ENCODE measurements at places on chromosomes 1 and 21. TPM values are rescaled to one million over a fixed set of nuclear protein-coding genes. Genes with fewer than 3 reads are reported as not detected.
A peak's percentile ranks its signal among the peaks of the same experiment; 100 is the strongest.

DNA sequence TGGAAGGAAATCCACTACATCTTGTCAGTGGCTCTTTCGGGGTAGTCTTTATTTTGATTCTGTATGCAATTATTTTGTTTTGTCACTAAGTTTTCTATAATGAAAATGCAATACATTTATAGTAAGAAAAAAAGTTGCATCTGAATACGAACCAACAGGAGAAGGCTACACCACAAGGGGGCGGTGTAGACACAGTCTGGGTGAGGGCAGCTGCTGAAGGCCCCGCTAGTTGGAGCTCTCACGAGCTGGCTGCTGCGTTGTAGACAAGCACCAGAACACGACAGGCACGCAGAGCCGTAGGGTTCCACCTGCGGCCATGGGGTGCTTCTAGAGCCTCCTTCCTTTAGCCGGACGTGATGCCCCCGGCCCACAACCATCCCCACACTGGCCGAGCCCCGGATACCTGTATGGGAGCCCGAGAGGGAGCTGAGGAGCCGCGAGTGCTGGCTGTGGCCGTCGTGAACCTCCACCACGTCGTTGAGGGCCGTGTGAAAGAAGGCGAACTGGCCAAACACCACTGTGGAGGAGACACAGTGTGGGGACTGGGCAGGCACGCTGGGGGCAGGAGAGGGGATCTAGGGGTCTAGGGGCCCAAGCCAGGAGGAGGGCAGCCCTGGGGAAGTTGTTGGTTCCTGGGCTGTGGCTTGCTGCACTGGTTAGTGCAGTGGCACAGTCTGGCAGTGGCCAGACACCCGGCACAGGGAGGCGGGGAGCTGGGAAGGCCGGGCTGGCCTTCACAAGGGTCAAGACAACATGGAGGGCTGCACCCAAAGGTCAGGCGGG lies 160.8 kb downstream of the ZSCAN20 start:
- no peaks in the 10 kb centered on the region for H3K36me3 ChIP-seq
- no peak overlapping the region for H3K27ac ChIP-seq
- H3K4me3 ChIP-seq, result no peak overlapping the region
- H3K27me3 ChIP-seq, result no peaks in the 10 kb centered on the region
- no peaks in the 10 kb centered on the region for H3K4me1 ChIP-seq
- peak; percentile 76 for DNase-seq

NUDT17 gene
- total RNA-seq, result 2.3 TPM

DNA sequence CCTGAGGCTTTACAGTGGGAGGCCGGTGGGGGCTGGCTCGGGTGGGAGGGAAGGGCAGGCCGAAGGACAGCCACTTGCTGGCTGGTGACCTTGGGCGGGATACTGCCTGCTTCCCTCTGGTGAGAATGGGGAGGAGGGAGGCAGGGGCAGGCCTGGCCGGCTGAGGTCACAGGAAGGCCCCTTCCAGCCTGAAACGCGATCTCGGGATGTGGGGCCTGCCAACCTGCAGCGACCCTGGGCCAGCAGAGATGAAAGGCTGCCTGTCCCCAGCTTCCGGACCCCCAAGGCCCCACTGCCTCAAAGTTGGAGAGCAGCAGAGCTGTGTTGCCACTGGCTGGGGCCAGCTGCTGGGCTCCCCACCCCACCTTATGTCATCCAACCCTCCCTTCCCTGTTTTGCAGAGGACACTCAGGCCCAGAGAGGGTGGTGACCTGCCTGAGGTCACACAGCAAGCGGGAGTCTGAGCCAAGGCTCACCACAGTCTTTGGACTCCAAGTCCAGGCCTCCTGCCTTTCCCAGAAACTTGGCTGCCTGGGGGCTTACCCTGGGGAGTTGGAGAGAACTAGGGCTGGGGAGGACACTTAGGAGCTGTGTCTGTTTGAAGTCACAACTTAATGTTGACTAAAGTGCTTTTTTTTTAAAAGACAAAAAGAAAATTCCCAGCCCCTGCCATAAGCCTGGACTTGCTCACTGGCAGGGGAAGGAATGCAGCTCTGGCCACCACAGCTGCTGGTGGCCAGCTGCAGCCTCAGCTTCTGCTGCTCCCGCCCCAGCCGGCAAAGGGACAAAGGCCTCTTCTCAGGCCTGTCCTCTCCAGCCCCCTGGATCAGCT lies 14.8 kb upstream of the WASF2 start:
- peaks cover 15% of the 10 kb centered on the region for H3K4me1 ChIP-seq
- peak; percentile 49 for DNase-seq
- no peak overlapping the region for H3K4me3 ChIP-seq
- H3K27me3 ChIP-seq, result no peaks in the 10 kb centered on the region
- H3K27ac ChIP-seq, result peak overlapping the region; percentile 52
- no peaks in the 10 kb centered on the region for H3K36me3 ChIP-seq

S100A16 gene
- 226 TPM for total RNA-seq

All from IMR-90 (cell line).